T1000 (cell line): ENCODE measurements at places on chromosomes 7 and 10.

DNA sequence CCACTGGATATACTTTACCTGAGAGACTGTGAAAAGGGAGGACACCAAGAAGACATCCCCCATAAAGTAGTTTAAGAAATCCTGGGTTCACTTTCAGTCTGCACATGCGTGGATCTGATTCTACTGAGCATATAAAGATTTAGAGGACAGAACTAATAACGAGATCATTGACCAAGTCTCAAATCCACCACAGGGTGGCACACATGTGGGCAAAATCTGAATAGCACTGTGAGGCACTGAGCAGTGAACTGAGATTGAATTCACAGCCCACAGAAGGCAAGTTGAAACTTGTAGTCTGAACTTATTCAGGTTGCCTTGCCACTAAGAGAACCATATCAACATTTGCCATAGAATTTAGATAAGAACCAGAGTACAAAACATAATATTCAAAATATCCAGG, 818.6 kb downstream of the GRID1 start:
- DNase-seq: peak; percentile 14

- no peak for DNase-seq
Observed at GRCh38 chr7:749140-749551, 22.1 kb upstream of the PRKAR1B start.

DNA sequence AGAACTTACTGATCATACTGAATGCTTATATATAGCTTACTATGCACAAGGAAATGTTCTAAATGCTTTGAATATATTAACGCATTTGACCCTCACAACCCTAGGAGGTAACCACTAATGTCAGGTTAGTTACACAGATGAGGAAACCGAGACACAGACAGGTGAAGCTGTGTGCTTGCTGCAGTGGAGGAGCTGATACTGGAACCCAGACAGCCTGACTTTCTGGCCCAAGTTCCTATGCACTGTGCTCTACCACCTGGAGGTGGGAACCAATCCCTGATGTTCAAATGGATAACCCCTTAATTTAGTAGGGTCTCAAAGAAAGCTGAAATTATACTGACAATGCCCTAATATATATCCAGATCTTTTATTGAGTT, 119.6 kb downstream of the SORBS1 start:
- DNase-seq: no peak

DNA sequence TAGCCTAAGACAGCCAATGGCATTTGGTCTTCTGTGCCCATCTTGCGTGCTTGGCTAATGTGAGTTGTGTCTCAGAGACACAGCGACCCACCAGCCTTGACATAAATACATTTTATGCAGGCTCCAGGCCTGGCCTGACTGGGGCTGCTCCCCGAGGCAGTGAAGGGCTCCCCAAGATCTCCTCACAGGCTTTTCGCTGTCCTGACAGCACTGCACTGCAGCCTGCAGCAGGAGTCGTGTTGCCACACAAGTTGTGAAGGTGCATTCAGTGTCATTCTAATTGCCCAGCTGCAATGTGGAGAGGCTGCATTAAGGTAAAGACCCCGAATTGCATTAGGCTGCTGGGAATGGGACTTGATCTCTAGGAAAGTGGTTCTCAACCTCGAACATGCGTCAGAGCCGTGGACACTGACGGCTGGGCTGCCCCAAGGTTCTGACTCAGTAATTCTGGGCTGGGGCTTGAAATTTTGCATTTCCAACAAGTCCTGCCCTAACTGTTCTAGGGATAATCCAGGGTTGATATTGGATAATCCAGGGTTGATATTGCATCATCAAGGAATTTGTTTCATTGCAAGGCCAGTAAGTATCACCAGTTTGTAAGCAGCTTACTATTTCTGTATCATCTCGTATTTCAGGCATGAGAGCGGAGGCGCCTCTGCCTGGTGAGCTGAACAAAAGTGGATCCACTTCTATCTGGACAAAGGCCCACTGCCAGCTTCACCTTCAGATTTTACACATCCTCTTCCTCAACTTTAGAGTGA, 108.7 kb upstream of the INSIG1 start:
- no peak for DNase-seq

DNA sequence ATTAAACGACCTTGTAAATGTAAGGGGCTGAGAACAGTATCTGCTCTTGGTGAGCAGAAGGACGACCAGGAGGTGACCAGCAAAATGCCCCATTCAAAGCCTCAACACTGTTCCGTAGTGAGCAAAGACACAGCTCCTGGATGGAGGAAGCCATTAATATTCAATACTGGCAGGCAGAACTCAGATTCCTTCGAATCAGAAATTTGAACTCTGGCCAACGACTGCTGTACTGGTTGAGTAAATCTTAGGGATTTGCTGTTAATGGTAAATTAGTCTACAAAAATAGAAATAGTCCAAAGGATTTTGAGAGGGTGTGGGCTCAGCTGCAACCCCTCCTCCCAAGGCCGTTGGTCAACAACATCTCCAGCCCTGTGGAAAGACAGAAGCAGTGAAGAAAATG, 130.5 kb upstream of the PFKP start:
- DNase-seq: no peak

- peak; percentile 5 for DNase-seq
Observed at GRCh38 chr7:54015251-54015650, 526.9 kb upstream of the VSTM2A start.

- no peak for DNase-seq
Observed at GRCh38 chr7:154844955-154845354, 158.0 kb downstream of the PAXIP1 start.

GRCh38 chr10:74234569-74234968, 83.5 kb downstream of the ADK start:
- DNase-seq: no peak

DNA sequence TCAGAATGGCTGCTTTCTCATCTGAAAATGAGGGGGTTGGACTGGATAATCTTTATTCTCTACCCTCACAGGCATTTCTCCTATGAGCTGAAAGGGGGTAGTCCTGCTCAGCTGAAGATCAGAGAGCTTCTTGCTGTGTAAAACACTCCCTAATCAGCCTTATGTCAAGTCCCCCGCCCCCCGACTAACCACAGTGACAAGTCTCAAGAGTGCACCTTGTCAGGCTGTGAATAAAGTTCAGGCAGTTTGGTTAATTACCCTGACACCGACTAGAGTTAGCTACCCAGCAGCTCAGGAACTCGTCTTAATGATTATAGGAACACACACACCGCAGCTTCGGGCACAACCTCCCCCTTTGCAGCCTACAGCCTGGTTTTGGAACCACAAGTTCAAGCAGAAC, 513.7 kb downstream of the RPS24 start:
- no peak for DNase-seq

- DNase-seq: no peak
Observed at GRCh38 chr7:64793106-64793755, 997 bp upstream of the ZNF138 start.

- no peak for DNase-seq
Observed at GRCh38 chr10:21368022-21368582, 157.4 kb downstream of the SKIDA1 start.

- no peak for DNase-seq
Observed at GRCh38 chr7:74312418-74313028, 23.3 kb downstream of the CLIP2 start.

- no peak for DNase-seq
Observed at GRCh38 chr10:74342991-74343390, 192.0 kb downstream of the ADK start.

- no peak for DNase-seq
Observed at GRCh38 chr7:18208921-18209320, 181.3 kb upstream of the PRPS1L1 start.

- DNase-seq: no peak
Observed at GRCh38 chr10:110008518-110009339, 945 bp downstream of the ADD3 start.

GRCh38 chr7:2821161-2821841, 22.8 kb downstream of the GNA12 start:
- DNase-seq: no peak

- no peak for DNase-seq
Observed at GRCh38 chr7:51102828-51103227, 213.8 kb downstream of the COBL start.

DNA sequence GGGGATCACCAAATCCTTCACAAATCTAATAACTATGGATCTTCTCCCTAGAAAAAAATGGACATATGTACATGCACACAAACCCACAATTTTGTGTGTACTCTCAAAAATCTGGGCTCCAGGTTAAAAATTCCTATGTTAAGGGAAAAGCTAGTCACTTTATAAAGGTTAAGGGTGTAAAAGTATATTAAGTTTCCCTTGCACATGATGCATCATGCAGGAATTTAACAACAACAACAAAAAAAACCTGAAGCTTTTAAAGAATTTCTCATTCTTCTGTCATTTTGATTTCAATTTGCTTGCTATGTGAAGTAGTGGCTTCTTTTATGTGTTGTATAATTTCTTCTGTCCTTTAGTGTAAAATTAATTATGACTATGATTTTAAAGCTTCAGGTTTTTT, 123.7 kb downstream of the CNOT4 start:
- DNase-seq: no peak

DNA sequence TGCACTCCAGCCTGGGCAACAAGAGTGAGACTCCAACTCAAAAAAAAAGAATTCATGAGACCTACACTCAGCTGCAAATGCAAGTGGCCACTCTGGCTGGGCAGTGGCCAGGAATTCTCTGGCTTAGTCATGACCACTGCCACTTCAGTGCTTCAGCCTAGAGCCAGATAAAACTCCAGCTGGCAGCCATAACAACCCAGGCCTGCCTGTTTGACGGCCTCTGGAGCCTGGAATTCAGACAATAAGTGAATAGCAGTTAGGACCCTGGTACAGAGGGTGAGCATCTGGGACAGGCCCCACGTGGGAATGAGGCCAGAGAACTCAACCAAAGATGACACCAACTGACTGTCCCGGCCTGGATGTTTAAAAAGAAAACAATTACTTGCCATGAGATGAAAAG, 18.9 kb downstream of the RCC1L start:
- no peak for DNase-seq

GRCh38 chr7:50792342-50793119, 9.8 kb upstream of the GRB10 start:
- peak; percentile 35 for DNase-seq

GRCh38 chr7:113026941-113027340, 59.7 kb downstream of the GPR85 start:
- no peak for DNase-seq

GRCh38 chr7:94561841-94562514, 52.4 kb downstream of the CASD1 start:
- DNase-seq: no peak

- DNase-seq: no peak
Observed at GRCh38 chr10:2921956-2922680, 145.2 kb upstream of the PFKP start.

DNA sequence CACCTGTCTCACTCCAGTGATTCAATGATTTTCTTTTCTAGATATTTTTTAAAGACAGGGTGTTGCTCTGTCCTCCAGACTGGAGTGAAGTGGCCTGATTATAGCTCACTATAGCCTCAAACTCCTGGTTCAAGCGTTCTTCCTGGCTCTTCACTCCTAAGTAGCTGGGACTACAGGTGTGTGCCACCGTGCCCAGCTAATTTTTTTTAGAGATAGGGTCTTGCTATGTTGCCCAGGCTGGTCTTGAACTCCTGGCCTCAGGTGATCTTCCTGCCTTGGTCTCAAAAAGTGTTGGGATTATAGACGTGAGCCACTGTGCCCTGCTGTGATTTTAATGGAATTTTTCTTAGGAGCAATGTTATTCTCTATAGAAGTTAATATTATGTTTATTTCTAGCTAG, 14.1 kb downstream of the NUP205 start:
- no peak for DNase-seq

DNA sequence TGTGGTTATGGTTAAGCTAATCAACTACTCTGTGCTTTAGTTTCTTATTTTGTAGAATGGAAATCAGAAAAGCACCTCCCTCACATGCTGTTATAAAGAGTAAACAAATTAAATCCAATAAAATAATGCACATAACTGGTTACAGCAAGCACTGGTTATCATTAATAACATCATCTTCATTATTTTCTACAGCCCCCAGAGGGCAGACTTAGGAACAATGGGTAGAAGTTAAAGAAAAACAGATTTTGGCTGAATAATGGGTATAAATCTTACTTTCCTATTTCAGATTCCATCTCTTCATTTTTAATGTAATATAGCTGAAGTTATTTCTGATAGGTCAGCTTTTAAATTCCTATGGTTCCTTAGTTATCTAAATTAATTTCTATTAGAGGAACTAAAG, 126.5 kb downstream of the DOCK4 start:
- DNase-seq: no peak

DNA sequence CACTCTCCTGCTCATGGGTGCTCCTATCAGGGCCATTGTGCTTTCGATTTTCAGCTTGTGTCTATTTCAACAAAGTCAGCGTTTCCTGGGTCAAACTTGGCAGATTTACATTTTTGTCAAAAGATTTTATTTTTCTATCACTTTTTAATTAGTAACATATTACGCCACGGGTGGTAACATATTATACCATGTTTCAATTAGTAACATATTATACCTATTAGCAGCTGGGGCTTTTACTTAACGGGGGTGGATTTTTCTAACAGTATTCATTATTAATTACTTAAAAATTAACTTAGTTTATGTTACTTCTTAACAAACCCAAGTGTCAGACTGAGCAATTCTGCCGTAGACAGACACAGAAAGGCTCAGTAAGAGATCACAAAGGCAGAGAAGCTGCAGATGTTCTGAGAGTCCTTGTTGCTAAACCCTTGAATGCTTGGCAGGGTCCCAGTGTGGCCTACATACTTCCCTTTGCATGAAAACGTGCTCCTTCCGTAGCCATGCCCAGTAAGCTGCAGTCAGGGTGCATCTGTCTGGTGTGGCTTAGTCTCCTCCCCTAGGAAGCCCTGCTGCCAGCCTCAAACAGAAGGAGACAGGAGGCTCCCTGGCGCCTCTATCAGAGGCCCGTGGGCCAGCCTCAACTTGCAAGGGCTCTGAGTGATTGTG, 263.1 kb upstream of the CXCL12 start:
- no peak for DNase-seq

DNA sequence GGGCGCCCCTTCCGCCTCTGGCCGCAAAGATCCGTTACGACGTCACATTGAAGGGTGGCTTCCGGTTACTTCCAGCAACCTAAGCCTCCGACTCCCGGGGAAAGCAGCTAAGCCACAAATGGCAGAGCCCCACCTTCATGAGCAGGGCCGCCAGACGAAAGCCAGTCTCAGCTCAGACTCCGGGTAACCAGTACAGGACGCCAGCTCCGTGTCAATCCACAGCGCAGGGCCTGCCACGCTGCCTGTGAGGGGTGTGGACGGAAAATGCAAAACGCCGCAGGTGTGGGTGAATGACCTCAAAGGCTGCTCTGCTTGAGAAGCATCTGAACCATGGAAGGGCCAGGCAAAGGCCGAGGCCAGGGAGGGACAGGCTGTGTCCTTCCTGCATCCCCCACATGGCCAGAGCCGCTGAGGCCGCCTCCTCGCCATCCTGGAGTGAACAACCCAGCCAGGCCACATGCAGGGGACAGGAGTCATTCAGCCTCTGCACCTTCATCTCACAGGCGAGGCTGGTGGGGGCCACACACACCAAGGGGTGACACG, 53.5 kb upstream of the PPP2R2D start:
- no peak for DNase-seq
